ENCODE measurements at places on chromosomes 1 and 21. TPM values are rescaled to one million over a fixed set of nuclear protein-coding genes. Genes with fewer than 3 reads are reported as not detected.

CADM3 gene
- total RNA-seq, result 45.0 TPM

GRCh38 chr1:40076895-40077312 is 20.1 kb downstream of the PPT1 start:
- DNase-seq, result no peak

- DNase-seq, result no peak
Measured at GRCh38 chr1:233281711-233282581, 13.6 kb downstream of the PCNX2 start.

DNA sequence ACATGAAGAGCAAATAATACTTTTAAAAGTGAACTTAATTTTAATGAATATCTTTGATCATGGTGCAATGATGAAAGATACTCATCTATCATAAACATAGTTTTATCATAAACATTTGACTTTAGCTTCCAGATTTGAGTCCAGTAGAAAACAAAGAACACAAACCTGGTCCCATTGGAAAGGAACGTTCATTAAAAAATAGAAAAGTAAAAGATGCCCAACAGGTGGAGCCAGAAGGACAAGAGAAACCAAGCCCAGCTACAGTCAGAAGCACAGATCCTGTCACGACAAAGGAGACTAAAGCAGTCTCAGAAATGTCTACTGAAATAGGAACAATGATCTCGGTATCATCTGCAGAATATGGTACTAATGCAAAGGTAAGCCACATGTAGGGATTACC is 55.6 kb upstream of the MYOCOS start:
- DNase-seq, result no peak

GRCh38 chr1:85134583-85135391 is 66.0 kb downstream of the SYDE2 start:
- DNase-seq, result no peak

- DNase-seq, result no peak
Measured at GRCh38 chr1:164718821-164719220, 159.8 kb downstream of the PBX1 start.

DNA sequence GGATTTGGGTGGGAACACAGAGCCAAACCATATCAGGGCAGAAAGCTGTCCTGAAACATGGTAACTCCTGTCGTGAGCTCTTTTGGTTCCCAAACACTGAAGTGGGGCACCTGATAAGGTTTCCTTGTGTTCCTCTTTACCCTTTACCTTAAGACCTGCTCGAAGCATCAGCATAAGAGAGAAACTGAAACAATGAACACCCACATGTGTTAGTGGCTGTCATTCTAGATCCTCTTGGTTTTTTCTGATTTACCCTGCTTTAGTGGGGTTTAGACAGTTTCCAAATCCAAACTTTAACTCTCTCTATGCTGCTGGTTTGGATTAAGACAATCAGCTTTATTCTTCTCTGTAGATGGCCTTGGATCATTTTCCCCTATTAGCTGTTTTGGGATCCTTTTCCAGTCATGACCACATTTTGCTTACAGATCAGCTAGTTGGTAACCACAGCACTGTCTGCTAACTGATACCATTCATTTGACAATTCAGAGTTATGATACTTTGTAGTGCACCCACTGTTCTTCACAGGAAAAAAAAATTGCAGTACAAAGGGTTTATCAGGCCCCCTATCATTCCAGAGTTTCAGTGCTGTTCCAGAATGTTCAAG is 975 bp upstream of the MNDA start:
- DNase-seq, result no peak

- no peak for DNase-seq
Measured at GRCh38 chr1:166924823-166925541, 48.9 kb upstream of the TADA1 start.

DNA sequence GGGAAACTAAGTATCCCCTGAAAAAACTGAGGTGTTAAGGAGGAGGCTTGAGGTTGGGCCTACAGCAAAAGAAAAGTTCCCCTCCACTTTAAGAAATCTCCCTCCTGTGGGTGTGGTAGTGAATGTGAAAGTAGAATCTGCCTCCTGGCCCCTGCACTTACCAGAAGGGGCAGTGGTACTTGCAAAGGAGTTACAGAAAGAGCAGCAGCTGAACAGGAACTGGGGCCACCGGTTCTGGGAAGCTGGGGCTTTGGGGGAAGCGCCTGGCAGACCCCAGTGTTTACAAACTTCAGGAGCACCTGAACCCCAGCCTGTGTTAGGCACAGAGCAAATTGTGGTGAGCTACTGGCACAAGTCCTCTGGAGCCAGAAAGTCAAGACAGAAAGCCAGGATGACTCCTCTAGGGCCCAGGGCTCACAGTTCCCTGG is 250.2 kb upstream of the FGGY start:
- no peak for DNase-seq

DNA sequence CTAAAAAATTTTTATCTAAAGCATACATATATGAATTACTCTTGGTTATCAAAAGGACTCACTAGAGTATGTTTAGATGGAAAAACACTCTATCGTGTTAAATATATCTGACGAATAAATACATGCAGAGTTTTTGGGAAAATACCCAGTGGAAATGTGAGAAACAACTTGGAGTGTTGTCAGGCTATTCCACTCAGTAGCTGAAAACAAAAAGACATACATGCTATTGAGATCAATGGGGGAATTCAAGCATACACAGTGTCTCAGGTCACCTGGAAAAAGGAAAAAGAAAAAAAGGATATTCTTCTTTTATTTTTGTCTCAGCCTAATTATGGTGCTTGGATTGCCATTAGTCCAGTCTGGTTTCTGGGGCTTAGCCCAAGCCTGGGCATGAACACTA is 247.0 kb upstream of the LYPLAL1 start:
- no peak for DNase-seq

- DNase-seq, result no peak
Measured at GRCh38 chr21:37516998-37517397, 150.4 kb downstream of the DYRK1A start.

- no peak for DNase-seq
Measured at GRCh38 chr1:77218477-77219165, 609 bp downstream of the PIGK start.

DNA sequence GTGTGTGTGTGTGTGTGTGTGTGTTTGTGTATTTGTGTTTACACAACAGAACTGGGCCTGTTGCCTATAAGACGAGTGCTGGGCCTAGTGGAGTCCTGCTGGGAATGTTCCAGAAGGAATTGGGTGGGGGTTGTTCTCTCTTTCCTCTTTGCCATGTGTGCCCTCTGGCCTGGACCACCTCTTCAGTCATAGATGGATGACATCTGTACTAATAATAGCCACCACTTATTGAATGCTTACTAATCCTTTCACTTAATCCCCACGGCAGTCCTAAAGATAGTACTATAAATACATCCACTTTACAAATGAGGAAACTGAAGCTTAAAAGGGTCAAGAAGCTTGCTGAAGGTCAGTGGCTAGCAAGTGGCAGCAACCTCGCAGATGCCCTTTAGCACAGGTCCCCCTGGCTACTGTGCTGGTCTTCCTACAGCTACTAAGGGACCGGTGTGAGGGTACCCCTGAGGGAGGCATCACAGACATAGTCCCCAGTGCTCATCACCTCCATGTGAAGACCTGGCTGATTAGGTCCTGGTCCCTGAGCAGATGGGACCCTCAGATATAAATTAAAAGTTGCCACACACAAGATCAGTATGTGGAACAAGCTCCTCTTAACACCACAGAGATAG is 55.2 kb upstream of the KIF1B start:
- DNase-seq, result no peak

DNA sequence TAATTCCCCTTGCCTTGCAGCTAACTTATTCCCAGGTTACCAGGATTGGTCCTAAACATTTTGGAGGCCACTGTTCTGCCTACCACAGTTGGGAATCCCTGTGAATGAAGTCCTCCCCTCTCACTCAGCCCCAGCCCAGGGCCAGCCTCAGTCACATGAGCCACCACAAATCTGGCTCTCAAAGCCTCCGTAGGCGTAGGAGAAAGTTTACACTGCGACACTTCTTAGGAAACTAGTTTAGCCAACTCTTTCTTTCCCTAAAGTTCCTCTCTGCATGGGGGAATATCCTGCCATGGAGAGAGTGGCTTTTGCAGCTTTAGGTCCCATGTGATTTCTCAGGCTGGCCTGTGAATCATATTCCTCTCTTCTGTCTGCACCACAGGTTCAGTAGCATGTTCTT is 45.7 kb upstream of the ETV3 start:
- DNase-seq, result no peak

CCNL2 gene
- total RNA-seq, result 109 TPM

DNA sequence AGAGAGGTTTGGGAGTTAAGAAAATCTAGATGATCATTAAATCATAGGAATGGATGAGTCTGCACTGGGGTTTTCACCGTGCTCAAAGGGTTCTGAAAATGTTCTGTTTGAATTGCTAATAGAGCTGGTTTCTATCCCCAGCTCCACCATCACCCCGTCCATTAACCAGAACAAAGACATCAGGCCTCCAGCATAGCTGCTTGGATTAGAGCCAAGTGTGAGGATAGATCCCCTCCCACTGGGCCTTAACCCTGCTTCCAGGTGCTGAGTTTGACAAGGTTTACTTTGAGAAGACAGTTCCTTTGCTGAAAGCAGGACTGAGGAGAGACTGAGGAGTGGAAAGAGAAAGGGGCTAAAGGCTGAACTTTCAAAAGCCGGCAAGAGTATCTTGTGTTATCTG is 48.3 kb downstream of the MPZL1 start:
- no peak for DNase-seq

DCAF6 gene
- total RNA-seq, result 55.9 TPM

GRCh38 chr1:50508040-50508586 is 84.9 kb upstream of the DMRTA2 start:
- DNase-seq, result no peak

- DNase-seq, result no peak
Measured at GRCh38 chr1:156241311-156241811, 623 bp upstream of the BGLAP start.

DCST1 gene
- not detected for total RNA-seq

DNA sequence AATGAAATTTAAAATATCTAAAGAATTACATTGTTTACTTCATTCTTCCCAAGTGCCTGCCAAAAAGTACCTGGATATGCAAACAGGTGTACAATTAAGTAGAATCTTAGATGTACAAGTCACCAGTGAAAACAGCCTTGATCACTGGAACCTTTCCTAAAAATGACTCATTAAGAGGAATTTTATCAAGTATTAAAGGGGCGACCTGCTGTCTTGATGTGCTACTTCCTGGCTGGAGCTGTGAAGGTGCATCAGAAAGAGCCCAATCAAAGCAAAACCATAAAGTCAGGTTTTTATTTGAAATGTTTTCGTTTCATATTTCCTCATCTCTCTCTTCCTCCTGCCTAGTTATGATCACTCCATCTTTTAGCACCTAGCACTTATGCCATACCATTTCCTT is 33.4 kb downstream of the IFI44 start:
- no peak for DNase-seq

OR2T35 gene
- not detected for total RNA-seq

GRCh38 chr1:192598589-192598988 is 23.0 kb downstream of the RGS1 start:
- no peak for DNase-seq

GRCh38 chr1:1373815-1374588 is 1.0 kb downstream of the AURKAIP1 start:
- peak; percentile 80 for DNase-seq

DNA sequence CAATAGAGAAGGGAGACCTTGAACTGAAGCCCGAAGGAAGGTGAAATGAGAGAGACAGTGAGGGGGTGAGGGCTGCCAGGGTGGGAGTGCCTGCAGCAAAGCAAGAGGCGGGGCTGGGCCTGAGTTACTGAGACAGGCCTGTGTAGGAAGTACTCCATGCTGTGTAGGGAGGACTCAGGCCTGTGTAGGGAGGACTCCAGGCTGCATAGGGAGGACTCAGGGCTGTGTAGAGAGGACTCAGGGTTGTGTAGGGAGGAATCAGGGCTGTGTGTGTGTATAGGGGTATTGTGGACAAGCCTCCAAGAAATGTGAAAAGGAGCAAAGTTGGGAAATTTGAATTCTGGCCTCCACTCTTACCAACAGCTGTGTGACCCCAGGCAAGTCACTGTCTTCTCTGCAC is 133.8 kb upstream of the CACNA1E start:
- no peak for DNase-seq

DNA sequence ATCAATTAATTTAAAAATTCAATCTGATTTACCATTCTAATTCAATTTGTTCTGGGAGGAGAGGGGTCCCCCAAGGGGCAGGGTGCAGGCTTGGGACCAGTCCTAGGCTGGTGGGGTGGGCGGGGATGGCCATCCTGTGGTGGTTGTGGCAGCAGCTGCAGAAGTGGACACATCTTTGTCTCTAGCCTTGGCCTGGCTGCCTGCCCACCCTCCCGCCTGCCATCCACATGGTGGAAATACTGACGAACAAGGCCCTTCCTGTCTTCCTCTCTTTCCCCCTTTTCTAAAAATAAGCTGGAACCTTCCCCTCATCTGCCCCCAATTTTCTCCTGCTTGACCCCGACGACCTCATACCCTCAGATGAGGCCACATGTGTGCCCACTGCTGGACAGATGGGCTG is 130.9 kb downstream of the FOXD2 start:
- peak; percentile 63 for DNase-seq

SV2A gene
- total RNA-seq, result 7.5 TPM

DNA sequence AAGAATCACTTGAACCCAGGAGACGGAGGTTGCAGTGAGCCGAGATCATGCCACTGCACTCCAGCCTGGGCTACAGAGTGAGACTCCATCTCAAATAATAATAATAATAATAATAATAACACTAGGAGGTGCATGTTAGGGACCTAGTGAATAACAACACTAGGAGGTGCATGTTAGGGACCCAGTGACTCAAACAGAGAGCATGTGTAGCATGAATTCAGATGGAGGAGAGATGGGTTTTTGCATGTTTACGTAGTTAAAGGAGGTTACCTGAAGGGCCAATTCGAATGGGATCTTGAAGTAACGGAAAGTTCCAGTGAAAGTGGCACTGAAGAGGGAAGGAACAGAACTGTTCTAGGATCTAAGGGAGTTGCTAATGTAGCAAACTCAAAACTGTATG is 7.1 kb upstream of the KCNK1 start:
- no peak for DNase-seq

- no peak for DNase-seq
Measured at GRCh38 chr1:205774198-205775014, 876 bp downstream of the RAB29 start.

DNA sequence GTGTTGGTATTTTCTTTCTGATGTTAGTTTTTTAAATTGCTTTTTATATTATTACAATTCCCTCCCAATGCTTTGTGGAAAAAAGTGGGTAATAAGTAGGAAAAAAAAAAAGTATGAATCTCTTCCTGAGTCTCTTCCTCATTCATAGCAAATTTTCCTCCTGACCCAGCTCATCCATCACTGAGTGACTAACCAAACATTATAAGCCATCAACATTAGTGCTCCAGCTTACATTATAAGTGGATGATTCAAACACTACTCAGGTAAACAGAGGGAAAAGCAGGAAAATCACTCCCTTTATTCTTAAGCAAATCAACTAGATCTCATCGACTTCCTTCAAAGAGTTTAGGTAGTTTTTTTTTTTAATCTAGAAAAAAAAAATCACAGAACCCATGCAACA is 15.4 kb upstream of the SAMD13 start:
- DNase-seq, result no peak

CFAP74 gene
- not detected for total RNA-seq

ARHGAP30 gene
- 10.5 TPM for total RNA-seq

DNA sequence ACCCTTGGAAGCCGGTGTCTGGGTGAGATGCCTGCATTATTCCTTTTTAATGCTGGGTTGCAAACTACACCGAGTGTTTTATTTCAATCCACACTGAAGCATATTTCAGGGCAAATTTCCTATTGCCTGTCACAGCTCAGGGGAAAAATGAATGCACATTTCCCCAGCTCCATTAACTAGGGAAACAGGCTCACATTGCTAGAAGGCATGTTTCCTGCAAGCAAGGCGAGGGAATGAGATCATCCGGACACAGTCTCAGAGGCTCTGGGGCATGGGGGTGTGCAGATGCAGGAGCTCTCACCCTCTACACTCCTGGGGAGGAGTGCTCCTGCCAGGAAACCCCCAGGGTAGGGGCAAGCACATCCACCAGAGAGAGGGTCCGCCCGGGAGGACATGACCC is 24.6 kb downstream of the SYT2 start:
- DNase-seq, result no peak

Measured in posterior vena cava (tissue), 2 donors.